ENCODE measurements at places on chromosomes 1 and 21. TPM values are rescaled to one million over a fixed set of nuclear protein-coding genes. Genes with fewer than 3 reads are reported as not detected.

Gene LCE1D
- not detected for total RNA-seq

Gene IGSF9
- total RNA-seq: 0.13 TPM

Gene ERG
- total RNA-seq: 14.2 TPM

Gene TEX38
- total RNA-seq: not detected

Gene DEPDC1
- 6.8 TPM for total RNA-seq

Gene KNCN
- total RNA-seq: not detected

Gene TOR1AIP2
- 50.8 TPM for total RNA-seq

Gene TNFRSF8
- 0.22 TPM for total RNA-seq

Gene THEM5
- not detected for total RNA-seq

Gene S100A14
- 0.18 TPM for total RNA-seq

DNA sequence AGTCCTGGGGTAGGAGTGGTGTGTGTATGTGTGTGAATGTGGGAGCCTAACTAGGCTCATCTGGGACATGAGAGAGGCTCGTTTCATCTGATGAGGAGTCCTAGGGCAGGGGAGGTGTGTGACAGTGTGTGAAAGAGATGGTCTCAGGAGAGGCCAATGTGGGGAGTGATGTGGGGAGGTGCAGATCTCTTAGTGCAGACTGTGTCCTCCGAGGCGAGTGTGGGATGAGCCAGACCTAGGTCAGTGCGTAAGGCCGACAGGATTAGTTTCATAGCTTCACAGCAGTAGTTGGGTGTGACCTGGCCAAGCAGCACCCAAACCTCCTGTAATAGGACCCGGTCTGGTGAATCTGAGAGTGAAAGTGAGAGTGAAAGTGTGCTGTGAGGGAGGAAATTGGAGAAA is 94.7 kb downstream of the LIPI start:
- no peaks in the 10 kb centered on the region for H3K4me1 ChIP-seq
- no peak overlapping the region for H3K27ac ChIP-seq
- H3K27me3 ChIP-seq: no peaks in the 10 kb centered on the region
- DNase-seq: no peak
- H3K36me3 ChIP-seq: no peaks in the 10 kb centered on the region

- no peak for DNase-seq
- H3K27ac ChIP-seq: no peak overlapping the region
- H3K27me3 ChIP-seq: peaks cover 27% of the 10 kb centered on the region
- H3K4me1 ChIP-seq: peaks cover 2% of the 10 kb centered on the region
- no peaks in the 10 kb centered on the region for H3K36me3 ChIP-seq
Measured at GRCh38 chr1:24964811-24965570, 34.9 kb upstream of the RUNX3 start.

- no peaks in the 10 kb centered on the region for H3K36me3 ChIP-seq
- H3K4me1 ChIP-seq: no peaks in the 10 kb centered on the region
- no peaks in the 10 kb centered on the region for H3K27me3 ChIP-seq
- no peak overlapping the region for H3K4me3 ChIP-seq
Measured at GRCh38 chr1:208747979-208748378, 503.8 kb upstream of the PLXNA2 start.

GRCh38 chr1:115534106-115534505 is 107.7 kb upstream of the VANGL1 start:
- peaks cover 2% of the 10 kb centered on the region for H3K4me1 ChIP-seq
- H3K4me3 ChIP-seq: no peak overlapping the region
- H3K27ac ChIP-seq: no peak overlapping the region
- DNase-seq: no peak
- H3K27me3 ChIP-seq: no peaks in the 10 kb centered on the region

DNA sequence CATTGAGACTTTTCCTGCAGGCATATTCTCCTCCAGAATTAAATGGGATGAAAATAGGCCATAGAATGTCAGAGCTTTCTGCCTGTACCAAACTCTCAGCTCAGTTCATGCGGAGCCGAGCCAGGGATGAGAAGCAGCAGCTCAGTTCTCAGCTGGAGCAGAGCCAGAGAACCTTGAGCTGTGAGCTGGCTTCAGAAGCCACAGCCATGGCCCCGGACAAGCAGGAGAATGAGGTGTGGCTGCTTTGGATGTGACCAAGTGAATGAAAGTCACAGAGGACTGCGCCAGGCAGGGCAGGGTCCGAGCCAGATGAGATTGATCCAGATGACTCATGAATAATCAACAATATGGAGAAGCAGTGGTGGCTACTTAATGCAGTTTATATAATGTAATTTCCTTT is 633.8 kb downstream of the NCAM2 start:
- H3K4me1 ChIP-seq: no peaks in the 10 kb centered on the region
- no peaks in the 10 kb centered on the region for H3K36me3 ChIP-seq
- H3K27me3 ChIP-seq: no peaks in the 10 kb centered on the region
- no peak overlapping the region for H3K4me3 ChIP-seq
- DNase-seq: peak; percentile 30

GRCh38 chr1:236692128-236692527 is 5.8 kb downstream of the ACTN2 start:
- peaks cover 5% of the 10 kb centered on the region for H3K27me3 ChIP-seq
- no peak for DNase-seq
- peak overlapping the region; percentile 73 for H3K27ac ChIP-seq
- peaks cover 8% of the 10 kb centered on the region for H3K4me1 ChIP-seq
- peaks cover 3% of the 10 kb centered on the region for H3K36me3 ChIP-seq

DNA sequence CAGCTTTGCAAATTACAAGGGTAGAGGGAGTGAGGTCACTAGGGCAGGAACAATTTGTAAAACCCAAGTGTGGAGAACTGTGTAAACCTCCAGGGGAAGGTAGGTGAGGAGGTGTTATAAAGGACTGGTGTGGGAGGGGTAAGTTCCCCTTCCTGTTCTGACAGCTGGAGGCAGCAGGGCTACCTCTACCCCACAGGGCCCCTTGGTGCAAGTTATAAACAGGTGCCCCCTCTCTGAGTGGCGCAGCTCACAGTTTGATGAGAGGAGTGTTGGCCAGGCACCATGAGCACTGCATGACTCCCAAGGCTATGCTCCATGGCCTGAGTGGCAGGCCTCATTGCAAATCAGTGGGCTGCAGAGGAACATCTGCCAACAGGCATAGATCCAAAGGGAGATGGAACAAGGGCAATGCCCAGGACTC is 41.0 kb downstream of the MFSD2A start:
- H3K4me3 ChIP-seq: no peak overlapping the region
- H3K27ac ChIP-seq: no peak overlapping the region
- DNase-seq: no peak
- no peaks in the 10 kb centered on the region for H3K36me3 ChIP-seq
- no peaks in the 10 kb centered on the region for H3K27me3 ChIP-seq
- no peaks in the 10 kb centered on the region for H3K4me1 ChIP-seq

- H3K4me1 ChIP-seq: peaks cover 56% of the 10 kb centered on the region
- no peaks in the 10 kb centered on the region for H3K36me3 ChIP-seq
- peaks cover 17% of the 10 kb centered on the region for H3K27me3 ChIP-seq
- DNase-seq: no peak
- no peak overlapping the region for H3K27ac ChIP-seq
- no peak overlapping the region for H3K4me3 ChIP-seq
Measured at GRCh38 chr21:43271452-43272020, 102.7 kb downstream of the CRYAA start.

DNA sequence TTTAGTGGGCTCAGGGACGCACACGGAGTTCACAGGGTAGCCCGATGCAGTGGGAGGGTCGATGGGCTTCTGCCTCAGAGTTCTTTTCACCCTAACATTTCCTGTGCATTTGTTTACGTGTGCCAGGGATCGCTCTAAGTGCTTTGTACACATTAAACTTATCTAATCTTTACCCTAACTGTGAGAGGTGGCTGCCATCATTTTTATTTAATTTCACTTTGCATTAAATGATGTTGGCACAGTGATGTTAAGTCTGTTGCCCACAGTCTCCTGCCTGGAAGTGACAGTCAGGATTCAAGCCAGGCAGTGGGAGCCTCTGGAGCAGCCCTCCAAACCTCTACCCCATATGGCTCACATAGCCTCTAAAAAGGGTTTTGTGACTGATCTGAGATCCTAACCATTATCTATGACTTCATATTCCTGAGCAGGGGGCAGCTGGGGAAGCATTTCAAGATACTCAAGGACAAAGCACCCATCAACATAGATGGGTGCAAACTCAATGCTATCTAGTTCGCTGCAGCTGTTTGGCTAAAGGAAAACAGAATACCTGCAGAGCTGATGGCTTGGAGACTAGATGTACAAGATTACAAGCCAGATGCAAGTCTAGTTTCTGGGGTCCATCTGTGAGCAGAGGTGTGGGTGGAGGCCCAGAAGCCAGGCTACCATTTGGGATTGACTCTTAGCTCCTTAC is 303.8 kb downstream of the DISC1 start:
- DNase-seq: no peak
- H3K4me1 ChIP-seq: peaks cover 38% of the 10 kb centered on the region
- H3K36me3 ChIP-seq: no peaks in the 10 kb centered on the region
- no peak overlapping the region for H3K4me3 ChIP-seq

GRCh38 chr21:41761211-41761933 is 5.5 kb downstream of the RIPK4 start:
- H3K4me1 ChIP-seq: peaks cover 17% of the 10 kb centered on the region
- H3K4me3 ChIP-seq: no peak overlapping the region
- no peak overlapping the region for H3K27ac ChIP-seq
- no peaks in the 10 kb centered on the region for H3K36me3 ChIP-seq

- H3K4me3 ChIP-seq: no peak overlapping the region
- DNase-seq: no peak
- H3K27ac ChIP-seq: no peak overlapping the region
Measured at GRCh38 chr1:29365906-29366670, 129.8 kb downstream of the PTPRU start.

- H3K4me1 ChIP-seq: peaks cover 15% of the 10 kb centered on the region
- peak; percentile 48 for DNase-seq
- H3K36me3 ChIP-seq: no peaks in the 10 kb centered on the region
- H3K27me3 ChIP-seq: no peaks in the 10 kb centered on the region
- H3K27ac ChIP-seq: no peak overlapping the region
Measured at GRCh38 chr1:217088011-217088410, 364.8 kb upstream of the ESRRG start.

DNA sequence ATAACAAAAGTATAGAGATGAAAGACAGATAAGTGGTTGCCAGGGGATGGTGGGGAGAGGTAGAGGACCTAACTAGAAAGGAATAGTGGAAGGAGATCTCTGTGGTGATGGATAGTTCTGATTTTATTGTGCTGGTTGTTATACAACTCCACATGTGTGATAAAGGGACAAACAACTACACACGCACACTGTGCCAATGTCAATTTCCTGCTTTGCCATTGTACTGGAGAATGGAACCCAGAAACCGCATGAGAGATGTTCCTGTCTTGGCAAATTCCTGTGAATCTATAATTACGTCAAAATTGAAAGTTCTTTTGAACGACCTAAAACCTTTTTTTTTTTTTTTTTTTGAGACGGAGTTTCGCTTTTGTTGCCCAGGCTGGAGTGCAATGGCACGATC is 11.0 kb downstream of the TNFRSF9 start:
- no peak overlapping the region for H3K4me3 ChIP-seq
- DNase-seq: no peak
- no peak overlapping the region for H3K27ac ChIP-seq
- no peaks in the 10 kb centered on the region for H3K4me1 ChIP-seq
- no peaks in the 10 kb centered on the region for H3K36me3 ChIP-seq
- peaks cover 24% of the 10 kb centered on the region for H3K27me3 ChIP-seq

DNA sequence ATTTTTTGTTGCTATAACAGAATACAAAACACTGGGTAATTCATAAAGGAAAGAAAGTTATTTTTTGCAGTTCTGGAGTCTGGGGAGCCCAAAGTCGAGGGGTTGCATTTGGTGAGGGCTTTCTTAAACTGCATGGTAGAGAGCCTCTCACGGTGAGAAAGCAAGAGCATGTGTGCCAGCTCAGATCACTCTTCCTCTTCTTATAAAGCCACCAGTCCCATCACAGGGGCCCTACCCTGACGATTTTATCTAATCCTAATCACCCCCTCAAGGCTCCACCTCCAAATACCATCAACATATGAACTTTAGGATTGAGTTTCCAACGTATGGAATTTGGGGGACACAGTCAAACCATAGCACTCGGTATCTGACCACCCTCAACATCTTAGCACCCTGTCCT is 1.0 kb upstream of the STRIP1 start:
- H3K27ac ChIP-seq: no peak overlapping the region
- DNase-seq: no peak
- H3K4me1 ChIP-seq: peaks cover 8% of the 10 kb centered on the region
- H3K36me3 ChIP-seq: peaks cover 4% of the 10 kb centered on the region
- no peaks in the 10 kb centered on the region for H3K27me3 ChIP-seq

DNA sequence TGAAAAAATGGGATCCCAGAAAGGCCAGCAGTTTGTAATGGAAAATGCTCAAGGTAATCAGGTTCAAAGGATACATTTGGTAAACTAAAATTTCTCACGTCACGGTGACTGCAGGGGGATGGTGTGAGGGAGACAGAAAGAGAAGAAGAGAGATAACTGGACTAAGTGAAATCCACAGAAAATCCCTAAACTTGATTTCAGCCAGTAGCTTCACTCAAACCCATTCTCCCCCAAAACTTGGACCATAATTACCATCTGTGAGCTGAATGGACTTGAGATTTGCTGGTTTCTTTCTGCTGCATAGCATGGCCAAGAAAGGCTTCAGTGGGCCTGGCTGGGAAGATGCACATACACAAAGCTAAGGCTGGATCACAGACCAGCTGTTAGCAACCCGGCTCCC is 155.4 kb upstream of the LMO4 start:
- H3K27me3 ChIP-seq: no peaks in the 10 kb centered on the region
- no peaks in the 10 kb centered on the region for H3K36me3 ChIP-seq
- peaks cover 17% of the 10 kb centered on the region for H3K4me1 ChIP-seq
- H3K4me3 ChIP-seq: no peak overlapping the region
- DNase-seq: no peak

- H3K36me3 ChIP-seq: no peaks in the 10 kb centered on the region
- peaks cover 2% of the 10 kb centered on the region for H3K27me3 ChIP-seq
- H3K27ac ChIP-seq: no peak overlapping the region
- no peak for DNase-seq
- H3K4me1 ChIP-seq: no peaks in the 10 kb centered on the region
Measured at GRCh38 chr1:165143437-165144065, 213.0 kb downstream of the LMX1A start.

DNA sequence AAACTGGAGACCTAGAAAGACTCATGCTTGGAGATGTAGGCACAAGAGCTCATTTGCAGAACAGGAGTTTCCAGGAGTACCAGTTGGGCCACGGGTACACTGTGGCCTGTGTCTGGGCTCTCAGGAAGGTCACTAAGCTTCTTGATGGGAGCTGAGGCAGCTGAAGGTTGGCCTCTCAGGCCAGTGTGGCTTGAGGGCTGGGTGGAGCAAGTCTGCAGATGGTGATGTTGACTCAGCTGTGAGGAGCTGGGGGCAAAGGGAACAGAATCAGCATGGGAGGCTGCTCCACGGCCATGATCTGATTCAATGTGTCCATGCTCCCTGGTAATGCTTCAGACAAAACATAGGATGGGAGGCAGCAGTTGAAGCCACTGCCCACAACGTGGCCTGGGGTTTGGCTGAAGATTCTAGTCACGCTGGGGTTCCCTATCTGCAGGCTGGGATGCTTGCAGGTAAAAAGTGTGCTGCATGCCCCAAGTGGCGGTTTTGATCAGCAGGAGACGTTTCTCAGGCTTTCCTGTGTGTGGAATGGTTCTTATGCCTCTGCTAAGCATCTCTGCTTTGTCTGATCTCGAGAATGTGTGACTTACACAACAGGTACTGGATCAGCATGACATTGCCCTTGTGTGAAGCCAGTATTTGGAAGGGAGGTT is 15.4 kb upstream of the TENT5C start:
- H3K4me3 ChIP-seq: no peak overlapping the region
- no peaks in the 10 kb centered on the region for H3K4me1 ChIP-seq
- no peaks in the 10 kb centered on the region for H3K36me3 ChIP-seq
- DNase-seq: no peak
- H3K27me3 ChIP-seq: no peaks in the 10 kb centered on the region

Data from muscle of leg (tissue), 16 donors.